ENCODE measurements at places on chromosomes 1 and 21.

- DNase-seq = no peak
These were observed 1456.1 kb downstream of the BRINP3 start for GRCh38 chr1:189021577-189021976.

GRCh38 chr1:157404614-157405013, 147.7 kb downstream of the FCRL5 start:
- DNase-seq = no peak

DNA sequence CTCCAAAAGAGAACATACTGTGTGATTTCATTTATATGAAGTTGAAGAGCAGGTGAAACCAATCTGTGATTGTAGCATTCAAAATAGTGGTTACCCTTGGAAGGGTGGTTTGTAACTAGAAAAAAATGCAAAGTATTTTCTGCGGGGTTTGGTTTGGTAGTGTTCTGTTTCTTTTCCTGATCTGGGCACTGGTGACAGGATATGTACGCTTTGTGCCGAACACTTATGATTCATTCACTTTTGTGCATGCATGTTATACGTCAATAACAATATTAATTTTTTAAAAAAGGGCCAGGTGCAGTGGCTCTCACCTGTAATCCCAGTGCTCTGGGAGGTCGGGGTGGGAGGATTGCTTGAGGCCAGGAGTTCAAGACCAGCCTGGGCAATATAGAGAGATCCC, 63.8 kb downstream of the CD34 start:
- no peak for DNase-seq

DNA sequence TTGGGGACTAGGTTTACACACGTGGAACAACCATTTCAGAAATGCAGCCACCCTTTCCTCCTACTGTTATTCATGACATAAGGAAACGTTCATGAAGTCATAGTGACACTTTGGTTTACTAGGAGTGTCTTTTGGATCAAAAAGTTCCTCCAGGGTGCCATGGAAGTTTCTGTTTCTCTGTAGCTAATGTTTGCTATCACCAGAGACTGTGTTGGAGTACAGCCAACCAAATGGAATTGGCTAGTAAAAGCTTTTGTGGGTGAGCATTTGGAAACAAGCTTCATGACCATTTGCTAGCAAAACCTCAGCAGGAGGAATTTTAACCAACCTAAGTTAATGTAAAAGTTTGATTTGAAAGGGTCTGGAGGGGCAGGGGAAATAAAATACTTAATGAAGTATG, 43.9 kb upstream of the ADGRL2 start:
- no peak for DNase-seq

DNA sequence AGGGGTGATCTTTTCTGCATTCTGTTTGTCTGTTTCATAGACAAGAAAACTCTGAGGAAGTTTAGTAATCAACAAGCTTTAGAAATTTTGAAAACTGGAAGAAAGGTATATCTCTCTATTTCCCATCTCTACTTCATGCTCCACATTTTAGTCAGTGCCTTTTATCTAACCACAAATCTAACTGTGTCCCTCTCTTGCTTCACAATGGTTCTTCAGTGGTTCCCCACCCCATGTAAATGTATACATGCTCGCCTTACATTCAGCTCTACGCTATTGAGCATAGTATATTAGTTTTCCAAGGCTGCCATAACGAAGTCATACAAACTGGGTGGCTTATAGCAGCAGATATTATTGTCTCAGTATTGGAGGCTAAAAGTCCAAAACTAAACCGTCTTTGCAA, 14.4 kb upstream of the SAMSN1 start:
- DNase-seq = no peak

- no peak for DNase-seq
These were observed 16.9 kb downstream of the GPR157 start for GRCh38 chr1:9111957-9112356.

GRCh38 chr1:213968146-213968825, 19.5 kb upstream of the PROX1 start:
- no peak for DNase-seq

DNA sequence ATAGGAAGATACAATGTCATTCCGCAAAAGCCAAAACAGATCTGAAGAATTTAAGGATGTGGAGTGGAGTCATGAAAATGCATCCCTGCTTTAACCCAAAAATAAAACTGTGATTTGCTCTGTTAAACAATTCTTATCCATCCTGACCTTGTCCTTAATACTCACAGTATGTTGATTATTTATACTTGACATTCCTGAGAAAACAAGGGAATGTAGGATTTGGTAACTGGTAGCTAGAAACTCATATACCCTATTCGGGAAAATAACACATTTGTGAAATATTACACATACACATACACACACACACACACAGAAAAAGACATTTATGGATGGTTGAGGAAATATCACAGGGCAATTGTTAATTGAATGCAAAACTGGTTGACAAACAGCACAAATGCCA, 80.2 kb downstream of the FMN2 start:
- no peak for DNase-seq

DNA sequence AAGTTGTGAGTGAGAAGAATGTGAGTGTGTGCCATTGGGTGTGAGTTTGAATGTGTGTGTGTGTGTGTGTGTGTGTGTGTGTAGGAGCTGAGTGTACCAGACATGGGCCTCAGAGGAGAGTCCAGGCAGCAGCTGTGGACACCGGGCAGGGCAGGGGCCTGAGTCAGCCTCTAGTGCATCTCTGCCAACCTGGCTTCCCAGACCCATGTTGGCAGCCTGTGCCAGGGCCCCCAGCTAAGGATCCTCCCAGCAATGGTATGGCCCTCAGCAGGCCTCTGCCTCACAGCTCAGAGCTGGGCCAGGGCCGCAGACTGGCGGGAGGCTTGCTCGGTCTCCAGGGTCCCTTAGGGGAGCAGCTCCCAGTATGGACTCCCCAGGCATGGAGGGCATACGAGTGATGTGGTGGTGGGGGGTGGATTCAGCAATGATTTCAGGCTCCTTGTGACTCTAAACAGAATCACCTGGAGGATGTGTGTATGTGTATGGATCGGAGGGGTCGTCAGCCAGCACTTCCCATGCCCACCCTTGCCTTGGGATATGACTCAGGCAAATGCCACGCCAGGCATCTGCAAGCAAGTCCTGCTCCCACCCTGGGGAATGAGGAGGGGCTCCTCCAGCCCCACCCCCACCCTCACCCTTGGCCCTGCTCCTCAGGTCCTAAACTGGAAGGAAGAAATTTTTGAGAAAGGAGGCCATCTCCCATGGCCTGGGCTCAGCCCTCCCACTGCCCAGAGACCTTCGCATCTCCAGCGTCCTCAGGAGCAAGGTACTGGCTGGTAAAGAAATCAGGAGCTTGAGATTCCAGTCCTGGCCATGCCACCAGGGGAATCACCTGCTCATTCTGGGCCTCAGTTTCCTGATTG, 1.8 kb upstream of the FOXO6 start:
- peak; percentile 72 for DNase-seq

DNA sequence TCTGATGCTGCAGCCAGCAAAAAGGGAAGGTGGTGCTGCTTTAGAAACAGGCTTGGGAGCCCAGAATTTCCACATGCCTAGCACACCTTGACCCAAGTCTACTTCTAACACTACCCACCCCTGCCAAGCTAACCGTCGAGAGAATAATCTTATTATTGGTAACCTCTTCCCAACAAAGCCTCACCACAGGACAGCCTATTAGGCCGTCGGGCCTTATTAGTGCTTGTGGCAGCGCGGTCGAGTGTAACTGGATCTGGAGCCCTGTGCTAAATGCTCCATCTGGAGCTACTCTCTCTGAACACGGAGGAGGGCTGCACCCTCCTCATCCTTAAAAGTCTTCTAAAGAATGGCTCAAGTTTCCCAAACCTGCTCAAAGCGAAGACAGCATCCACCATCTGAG, 165.5 kb upstream of the NFIA start:
- DNase-seq = no peak

Measured in NCI-H226 (cell line).